ENCODE measurements at places on chromosomes 11 and 22. TPM values are rescaled to one million over a fixed set of nuclear protein-coding genes. Genes with fewer than 3 reads are reported as not detected.

TUB gene
- 6.3 TPM for total RNA-seq

TSPAN32 gene
- 0.33 TPM for total RNA-seq

GLB1L2 gene
- 6.6 TPM for total RNA-seq

PDE2A gene
- total RNA-seq = 23.7 TPM

MS4A4A gene
- 24.6 TPM for total RNA-seq

SCUBE2 gene
- total RNA-seq = 78.7 TPM

DNA sequence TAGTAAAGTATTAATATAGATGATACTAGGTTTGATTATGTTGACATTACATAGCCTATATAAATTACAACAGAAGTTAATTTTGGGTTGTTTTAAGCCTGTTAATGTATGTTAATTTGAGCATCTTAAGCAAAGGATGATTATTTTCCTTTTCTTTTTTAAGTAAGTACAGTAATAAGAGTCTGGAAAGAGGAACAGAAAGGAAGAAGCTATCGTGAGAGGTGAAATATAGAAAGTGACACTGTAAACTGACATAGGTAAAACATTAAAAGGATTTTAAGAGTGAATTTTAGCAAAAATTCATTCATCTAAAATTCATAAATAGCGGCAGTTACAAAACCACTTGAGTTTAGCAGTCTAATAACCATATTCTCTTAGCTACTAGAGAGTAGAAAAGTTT, 45.5 kb downstream of the FAR1 start:
- H3K36me3 ChIP-seq = no peaks in the 10 kb centered on the region
- DNase-seq = no peak
- H3K4me3 ChIP-seq = no peak overlapping the region
- H3K27ac ChIP-seq = no peak overlapping the region

- peaks cover 4% of the 10 kb centered on the region for H3K4me1 ChIP-seq
- H3K4me3 ChIP-seq = peak overlapping the region; percentile 50
- DNase-seq = no peak
- no peak overlapping the region for H3K27ac ChIP-seq
- no peaks in the 10 kb centered on the region for H3K36me3 ChIP-seq
Measured at GRCh38 chr11:107017433-107018218, 650 bp downstream of the GUCY1A2 start.

DNA sequence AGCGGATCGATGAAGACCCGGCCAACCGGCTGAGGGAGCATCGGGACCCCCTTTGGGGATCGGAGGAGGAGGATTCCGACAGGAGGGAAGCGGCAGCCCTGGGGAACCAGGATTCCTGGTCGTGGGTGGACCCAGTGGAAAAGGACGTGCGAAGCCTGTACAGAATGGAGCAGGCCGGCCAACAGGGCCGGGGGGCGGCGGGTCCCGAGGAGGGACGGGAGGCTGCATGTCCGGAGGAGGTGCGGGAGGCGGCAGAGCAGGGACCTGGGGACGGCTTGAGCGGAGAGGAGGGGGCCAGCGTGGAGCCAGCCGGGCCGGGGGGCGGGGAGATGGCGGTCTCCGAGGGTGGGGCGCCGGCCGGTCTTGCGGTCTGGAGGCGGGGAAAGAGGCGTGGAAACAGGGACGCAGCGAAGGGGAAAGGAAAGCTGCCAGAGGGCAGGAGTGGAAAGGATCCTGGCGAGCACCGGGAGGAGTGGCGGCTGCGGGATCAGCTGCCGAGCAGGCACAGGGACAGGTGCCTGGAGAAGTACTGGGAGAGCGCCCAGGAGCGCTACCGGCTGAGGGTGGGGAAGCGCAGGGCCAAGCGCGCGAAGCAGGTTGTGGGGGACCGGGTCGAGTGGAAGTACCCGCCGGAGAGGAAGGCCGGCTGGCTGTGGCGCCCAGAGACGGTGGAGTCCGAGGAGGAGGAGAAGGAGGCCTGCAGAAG, at the start of gene ANO5:
Gene ANO5 (plus strand): TSS at position 444 of the 706 bp plus-strand sequence. CDS start 408 bp downstream, outside the sequence.
- peak; percentile 16 for DNase-seq
- H3K27ac ChIP-seq = no peak within 1 kb of the TSS
- H3K27me3 ChIP-seq = no peaks in the 10 kb centered on the region
- no peaks in the 10 kb centered on the region for H3K4me1 ChIP-seq

GRCh38 chr11:10125522-10126133, 168.4 kb downstream of the SBF2 start:
- no peaks in the 10 kb centered on the region for H3K4me1 ChIP-seq
- no peak for DNase-seq
- H3K27me3 ChIP-seq = no peaks in the 10 kb centered on the region

GRCh38 chr11:119305556-119306372, 11.2 kb downstream of the MCAM start:
- H3K4me1 ChIP-seq = no peaks in the 10 kb centered on the region
- no peaks in the 10 kb centered on the region for H3K27me3 ChIP-seq
- H3K27ac ChIP-seq = peak overlapping the region; percentile 77
- no peaks in the 10 kb centered on the region for H3K36me3 ChIP-seq

DNA sequence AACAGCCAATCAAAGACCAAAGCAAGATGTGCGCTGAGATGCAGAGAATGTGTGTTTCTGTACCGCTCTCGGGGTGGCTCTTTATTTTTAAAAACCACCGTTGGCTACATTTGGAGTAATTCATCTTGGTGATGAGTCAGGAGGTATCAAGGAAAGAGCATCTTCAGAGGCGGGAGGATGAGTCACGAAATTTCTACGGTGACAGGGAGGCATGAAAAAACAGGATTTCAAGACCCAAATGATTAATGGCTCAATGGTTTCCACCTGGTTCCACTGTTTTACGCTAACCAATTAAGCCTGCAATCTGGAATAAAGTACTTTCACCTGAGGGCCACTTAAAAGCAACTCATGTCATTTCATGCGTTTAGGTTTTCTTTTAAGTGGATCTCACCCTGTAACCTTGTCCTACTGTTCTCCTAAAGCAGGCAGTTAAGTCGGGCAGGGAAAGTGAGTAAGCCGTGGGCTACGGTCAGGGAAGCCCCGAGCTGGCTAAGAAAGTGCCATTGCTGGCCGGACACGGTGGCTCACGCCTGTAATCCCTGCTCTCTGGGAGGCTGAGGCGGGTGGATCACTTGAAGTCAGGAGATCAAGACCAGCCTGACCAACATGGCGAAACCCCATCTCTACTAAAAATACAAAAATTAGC, 74.6 kb downstream of the CELSR1 start:
- no peaks in the 10 kb centered on the region for H3K36me3 ChIP-seq
- H3K4me1 ChIP-seq = no peaks in the 10 kb centered on the region
- no peak overlapping the region for H3K27ac ChIP-seq
- no peaks in the 10 kb centered on the region for H3K27me3 ChIP-seq
- no peak overlapping the region for H3K4me3 ChIP-seq

GRCh38 chr11:83292709-83293456, 6.7 kb upstream of the CCDC90B start:
- H3K27ac ChIP-seq = no peak overlapping the region
- DNase-seq = no peak
- H3K4me1 ChIP-seq = no peaks in the 10 kb centered on the region
- peak overlapping the region; percentile 7 for H3K4me3 ChIP-seq
- no peaks in the 10 kb centered on the region for H3K36me3 ChIP-seq

- H3K27ac ChIP-seq = no peak overlapping the region
- DNase-seq = no peak
- H3K4me3 ChIP-seq = no peak overlapping the region
- no peaks in the 10 kb centered on the region for H3K4me1 ChIP-seq
- H3K27me3 ChIP-seq = no peaks in the 10 kb centered on the region
Measured at GRCh38 chr11:2740275-2740940, 40.6 kb upstream of the KCNQ1OT1 start.

GRCh38 chr22:29308791-29309262, 2.4 kb downstream of the GAS2L1 start:
- H3K36me3 ChIP-seq = no peaks in the 10 kb centered on the region
- peaks cover 28% of the 10 kb centered on the region for H3K4me1 ChIP-seq
- peak overlapping the region; percentile 74 for H3K4me3 ChIP-seq

DNA sequence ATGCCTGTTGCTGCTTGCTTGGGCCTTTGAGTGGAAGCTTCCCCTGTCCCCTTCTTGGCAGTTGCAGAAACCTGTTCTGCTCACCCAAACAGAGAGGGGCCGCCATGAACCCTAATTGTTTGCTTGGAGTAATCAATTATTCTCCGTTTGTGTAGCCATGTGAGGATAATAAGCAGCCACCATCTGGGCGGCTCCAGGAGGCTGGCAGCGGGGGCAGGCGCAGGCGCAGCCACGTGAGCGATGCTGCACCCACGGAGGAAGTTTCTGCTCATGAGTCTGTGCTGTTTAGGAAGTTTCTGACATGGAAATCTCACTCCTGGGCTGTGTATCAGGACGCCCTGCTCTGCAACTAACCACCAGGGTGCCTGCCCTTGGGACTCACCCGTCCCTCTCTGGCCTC, 90.1 kb downstream of the MPPED1 start:
- H3K4me1 ChIP-seq = no peaks in the 10 kb centered on the region
- H3K36me3 ChIP-seq = no peaks in the 10 kb centered on the region
- H3K27ac ChIP-seq = no peak overlapping the region
- DNase-seq = no peak
- no peak overlapping the region for H3K4me3 ChIP-seq
- no peaks in the 10 kb centered on the region for H3K27me3 ChIP-seq

DNA sequence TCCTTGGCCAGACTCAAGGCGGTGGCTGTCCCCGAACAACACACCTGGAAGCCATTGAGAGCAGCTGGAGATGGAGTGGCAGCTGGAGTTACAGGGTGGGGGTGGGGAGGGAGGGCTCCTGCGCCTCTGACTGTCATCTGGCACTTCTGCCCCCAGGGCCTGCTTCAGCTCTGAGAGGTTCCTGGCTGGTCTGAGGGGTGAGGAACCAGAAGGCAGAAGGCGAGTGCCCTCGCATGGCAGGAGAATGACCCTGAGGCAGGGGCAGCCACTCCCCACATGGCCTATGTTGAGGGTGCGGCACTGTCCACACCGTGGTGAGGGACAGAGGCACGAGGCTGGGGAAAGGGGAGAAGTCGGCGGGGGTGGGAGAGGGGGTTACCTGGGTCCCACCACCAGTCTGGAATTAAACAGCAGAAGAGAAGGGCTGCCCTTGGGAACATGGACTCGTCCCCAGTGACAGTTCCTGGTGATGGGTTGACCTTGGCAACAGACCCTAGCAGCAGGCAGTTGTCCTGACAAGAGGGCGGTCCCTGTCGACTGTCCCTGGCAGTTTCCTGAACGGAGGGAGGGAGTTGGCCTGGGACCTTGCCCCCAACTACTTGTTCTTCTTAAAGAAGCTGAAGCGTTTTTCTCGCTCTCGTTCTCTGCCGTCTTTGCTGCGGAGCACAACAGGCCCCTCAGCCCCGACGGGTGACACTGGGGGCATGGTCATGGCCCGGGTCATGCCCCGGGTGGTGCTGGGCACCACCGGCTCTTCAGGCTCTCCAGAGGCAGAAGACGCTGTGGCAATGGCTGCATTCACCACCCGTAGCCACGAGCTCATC, 7.8 kb upstream of the RBM4B start:
- H3K27me3 ChIP-seq = no peaks in the 10 kb centered on the region
- H3K36me3 ChIP-seq = no peaks in the 10 kb centered on the region
- peak; percentile 45 for DNase-seq

- no peaks in the 10 kb centered on the region for H3K4me1 ChIP-seq
- H3K27ac ChIP-seq = no peak overlapping the region
- no peak overlapping the region for H3K4me3 ChIP-seq
- H3K27me3 ChIP-seq = no peaks in the 10 kb centered on the region
Measured at GRCh38 chr11:76293189-76293631, 86.9 kb upstream of the WNT11 start.

- no peak overlapping the region for H3K4me3 ChIP-seq
- H3K27me3 ChIP-seq = no peaks in the 10 kb centered on the region
- DNase-seq = no peak
- peak overlapping the region; percentile 6 for H3K27ac ChIP-seq
- H3K4me1 ChIP-seq = peaks cover 18% of the 10 kb centered on the region
Measured at GRCh38 chr11:120401506-120401905, 65.3 kb downstream of the ARHGEF12 start.

GRCh38 chr11:8811571-8811970, 99.4 kb upstream of the AKIP1 start:
- peak overlapping the region; percentile 61 for H3K4me3 ChIP-seq
- H3K36me3 ChIP-seq = no peaks in the 10 kb centered on the region
- peaks cover 14% of the 10 kb centered on the region for H3K4me1 ChIP-seq
- no peaks in the 10 kb centered on the region for H3K27me3 ChIP-seq
- H3K27ac ChIP-seq = peak overlapping the region; percentile 95
- no peak for DNase-seq

Measured in breast epithelium (tissue), 4 donors.